ENCODE measurements at places on chromosomes 3 and 15. TPM values are rescaled to one million over a fixed set of nuclear protein-coding genes. Genes with fewer than 3 reads are reported as not detected.

The HDC gene
- total RNA-seq: 4.2 TPM

The EFCAB12 gene
- 1.2 TPM for total RNA-seq

The CCDC33 gene
- total RNA-seq: not detected

The C3orf20 gene
- total RNA-seq: 0.33 TPM

The AADACL2 gene
- not detected for total RNA-seq

GRCh38 chr3:23676093-23676492, 129.7 kb upstream of the UBE2E1 start:
- peaks cover 2% of the 10 kb centered on the region for H3K4me1 ChIP-seq
- no peaks in the 10 kb centered on the region for H3K27me3 ChIP-seq
- no peak overlapping the region for H3K27ac ChIP-seq
- H3K36me3 ChIP-seq: no peaks in the 10 kb centered on the region

GRCh38 chr15:63535689-63536088, 31.3 kb downstream of the USP3 start:
- no peaks in the 10 kb centered on the region for H3K27me3 ChIP-seq
- H3K4me1 ChIP-seq: peaks cover 17% of the 10 kb centered on the region
- no peak for DNase-seq
- no peak overlapping the region for H3K4me3 ChIP-seq
- peaks cover 37% of the 10 kb centered on the region for H3K36me3 ChIP-seq

DNA sequence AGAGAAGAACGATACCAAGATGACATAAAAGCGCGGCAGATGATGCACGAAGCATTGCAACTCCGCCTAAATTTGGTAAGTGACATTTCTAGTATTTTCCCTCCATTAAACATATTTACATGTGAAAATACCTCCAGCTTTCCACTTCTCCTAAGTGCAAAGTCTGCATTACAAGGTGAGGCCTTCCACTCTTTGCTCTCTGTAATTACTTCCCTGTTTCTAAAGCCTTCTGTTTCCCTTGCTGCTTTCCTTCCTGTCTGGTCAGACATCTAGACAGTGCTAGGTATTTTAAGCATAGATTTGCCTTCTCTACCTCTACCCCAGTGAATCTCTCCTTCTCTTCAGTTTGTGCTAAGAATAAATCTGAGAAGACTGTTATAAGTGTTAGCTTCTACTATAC, 1.9 kb downstream of the P2RY12 start:
- H3K36me3 ChIP-seq: no peaks in the 10 kb centered on the region
- no peaks in the 10 kb centered on the region for H3K4me1 ChIP-seq
- DNase-seq: no peak
- H3K4me3 ChIP-seq: no peak overlapping the region

DNA sequence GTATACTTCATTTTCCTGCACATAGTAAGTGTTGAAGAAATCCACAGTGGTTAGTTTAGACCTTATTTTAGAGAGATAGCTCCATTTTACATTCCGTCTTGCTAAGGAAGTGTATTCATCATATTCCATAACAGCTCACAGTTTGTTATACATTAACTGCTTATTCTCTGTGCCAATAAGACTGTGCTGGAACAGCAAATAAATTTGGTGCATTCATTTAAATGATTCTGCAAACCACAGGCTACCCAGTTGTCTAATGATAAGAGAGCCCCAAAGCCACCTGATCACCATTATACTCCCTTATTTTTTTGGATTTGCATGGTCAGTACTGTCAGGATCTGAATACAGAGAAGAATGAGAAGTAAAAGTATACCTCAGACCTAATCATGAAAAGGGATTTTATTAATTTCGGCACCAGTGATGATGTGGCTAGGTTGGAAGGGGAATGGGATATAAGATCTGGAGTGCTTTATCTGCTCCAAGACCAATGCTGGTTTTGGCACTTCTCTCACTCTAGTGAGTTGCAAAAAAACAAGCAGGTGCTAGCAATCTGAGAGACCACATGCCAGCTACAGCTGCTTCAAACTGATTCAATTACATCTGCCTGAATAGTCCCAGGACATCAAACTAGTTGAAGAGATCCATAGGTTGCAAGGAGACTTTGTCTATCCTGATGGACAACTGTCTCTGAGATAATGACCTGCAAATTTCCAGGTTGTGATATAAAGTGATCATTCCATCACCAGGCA, 254.8 kb downstream of the ZBTB20 start:
- DNase-seq: no peak
- H3K27me3 ChIP-seq: no peaks in the 10 kb centered on the region
- no peaks in the 10 kb centered on the region for H3K4me1 ChIP-seq
- no peak overlapping the region for H3K4me3 ChIP-seq

- no peak for DNase-seq
- no peaks in the 10 kb centered on the region for H3K4me1 ChIP-seq
- H3K4me3 ChIP-seq: no peak overlapping the region
- H3K27me3 ChIP-seq: peaks cover 5% of the 10 kb centered on the region
Measured at GRCh38 chr15:71390096-71390495, 274.8 kb downstream of the THSD4 start.

DNA sequence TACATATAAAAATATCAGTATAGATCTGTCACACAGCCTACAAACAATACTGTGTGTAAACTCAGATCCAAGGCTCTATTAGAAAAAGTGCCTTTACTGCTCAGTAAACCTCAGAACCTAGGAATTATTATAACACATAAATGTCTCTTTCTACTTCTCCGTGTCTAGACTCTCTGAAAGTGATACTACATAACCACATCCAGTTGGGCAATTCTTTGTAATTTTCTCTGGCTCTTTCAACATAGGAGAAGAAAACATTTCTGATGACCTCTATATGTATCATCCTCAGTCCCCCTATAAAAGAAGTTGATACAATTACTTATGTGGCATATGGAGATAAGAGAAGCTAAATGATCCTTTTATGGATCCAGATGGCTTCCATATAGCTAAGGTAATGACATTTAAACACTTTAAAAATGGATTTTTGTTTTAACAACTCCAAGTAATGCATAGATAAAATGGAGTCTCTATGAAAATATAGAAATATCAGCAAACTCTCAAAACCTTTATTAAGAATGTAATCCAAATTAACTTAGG, 104.5 kb downstream of the LSAMP start:
- no peaks in the 10 kb centered on the region for H3K4me1 ChIP-seq
- no peak for DNase-seq
- H3K27me3 ChIP-seq: no peaks in the 10 kb centered on the region
- H3K27ac ChIP-seq: no peak overlapping the region

GRCh38 chr3:111324645-111325044, 217.4 kb upstream of the CD96 start:
- no peak overlapping the region for H3K4me3 ChIP-seq
- peak overlapping the region; percentile 61 for H3K27ac ChIP-seq
- no peak for DNase-seq
- no peaks in the 10 kb centered on the region for H3K27me3 ChIP-seq

- DNase-seq: no peak
- H3K27me3 ChIP-seq: no peaks in the 10 kb centered on the region
- no peak overlapping the region for H3K4me3 ChIP-seq
- H3K27ac ChIP-seq: no peak overlapping the region
- H3K4me1 ChIP-seq: no peaks in the 10 kb centered on the region
Measured at GRCh38 chr3:28756056-28756455, 407.4 kb upstream of the AZI2 start.

DNA sequence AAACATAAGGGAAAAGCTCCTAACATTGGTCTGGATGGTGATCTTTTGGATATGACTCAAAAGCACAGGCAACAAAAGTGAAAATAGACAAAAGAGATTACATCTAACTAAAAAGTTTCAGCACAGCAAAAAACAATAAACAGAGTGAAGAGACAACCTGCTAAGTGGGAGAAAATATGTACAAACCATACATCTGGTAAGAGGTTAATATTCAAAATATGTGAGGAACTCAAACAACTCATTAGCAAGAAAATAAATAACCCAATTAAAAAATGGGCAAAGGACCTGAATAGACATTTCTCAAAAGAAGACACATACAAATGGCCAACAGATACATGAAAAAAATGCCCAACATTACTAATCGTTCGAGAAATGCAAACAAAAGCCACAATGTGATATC, 19.0 kb upstream of the NR1I2 start:
- H3K36me3 ChIP-seq: no peaks in the 10 kb centered on the region
- no peak overlapping the region for H3K27ac ChIP-seq
- DNase-seq: no peak

GRCh38 chr3:185164428-185165217, 11.8 kb upstream of the C3orf70 start:
- no peaks in the 10 kb centered on the region for H3K36me3 ChIP-seq
- H3K27me3 ChIP-seq: peaks cover 6% of the 10 kb centered on the region
- H3K27ac ChIP-seq: no peak overlapping the region
- no peak overlapping the region for H3K4me3 ChIP-seq
- no peaks in the 10 kb centered on the region for H3K4me1 ChIP-seq
- no peak for DNase-seq

DNA sequence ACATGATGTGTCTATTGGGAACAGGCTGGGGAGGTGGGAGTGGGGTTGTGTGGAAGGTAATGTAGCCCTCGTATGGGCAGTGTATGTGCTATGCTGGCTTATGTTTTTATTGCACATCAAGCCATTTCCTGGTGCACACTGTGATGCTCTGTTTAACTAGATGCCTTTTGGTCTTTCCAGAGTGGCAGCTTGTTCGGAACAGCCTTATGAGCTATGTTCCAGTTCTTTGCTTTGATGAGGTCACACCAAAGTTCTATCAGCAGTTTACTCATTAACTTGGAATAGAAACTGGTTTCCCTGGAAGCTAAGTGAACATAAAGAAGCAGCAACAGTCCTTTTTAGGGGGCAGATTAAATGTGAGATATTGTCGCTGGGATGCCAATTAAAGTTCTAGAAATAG, 133.9 kb downstream of the DIPK2A start:
- no peak overlapping the region for H3K27ac ChIP-seq
- H3K27me3 ChIP-seq: no peaks in the 10 kb centered on the region
- no peak overlapping the region for H3K4me3 ChIP-seq

GRCh38 chr15:39487458-39487735, 93.5 kb upstream of the THBS1 start:
- no peaks in the 10 kb centered on the region for H3K4me1 ChIP-seq
- H3K27ac ChIP-seq: no peak overlapping the region
- H3K27me3 ChIP-seq: no peaks in the 10 kb centered on the region
- no peak for DNase-seq
- no peak overlapping the region for H3K4me3 ChIP-seq

DNA sequence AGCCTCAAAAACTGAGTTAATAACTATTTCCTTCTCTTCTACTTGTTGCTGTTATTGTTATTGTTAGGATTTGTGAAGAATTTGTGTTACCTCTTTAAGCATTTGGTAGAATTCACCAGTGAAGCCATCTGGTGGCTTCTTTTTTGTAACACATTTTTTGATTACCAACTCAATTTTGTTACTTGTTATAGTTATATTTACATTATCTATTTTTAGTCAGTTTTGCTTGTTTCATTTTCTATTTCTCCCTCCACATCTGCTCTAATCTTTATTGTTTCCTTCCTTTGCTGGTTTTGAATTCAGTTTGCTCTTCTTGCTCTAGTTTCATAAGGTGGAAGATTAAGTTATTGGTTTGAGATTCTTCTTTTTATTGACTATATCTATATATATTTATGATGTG, 3.7 kb upstream of the SLC9C1 start:
- H3K4me3 ChIP-seq: no peak overlapping the region
- H3K4me1 ChIP-seq: peaks cover 3% of the 10 kb centered on the region
- no peaks in the 10 kb centered on the region for H3K36me3 ChIP-seq
- H3K27me3 ChIP-seq: no peaks in the 10 kb centered on the region
- no peak for DNase-seq

DNA sequence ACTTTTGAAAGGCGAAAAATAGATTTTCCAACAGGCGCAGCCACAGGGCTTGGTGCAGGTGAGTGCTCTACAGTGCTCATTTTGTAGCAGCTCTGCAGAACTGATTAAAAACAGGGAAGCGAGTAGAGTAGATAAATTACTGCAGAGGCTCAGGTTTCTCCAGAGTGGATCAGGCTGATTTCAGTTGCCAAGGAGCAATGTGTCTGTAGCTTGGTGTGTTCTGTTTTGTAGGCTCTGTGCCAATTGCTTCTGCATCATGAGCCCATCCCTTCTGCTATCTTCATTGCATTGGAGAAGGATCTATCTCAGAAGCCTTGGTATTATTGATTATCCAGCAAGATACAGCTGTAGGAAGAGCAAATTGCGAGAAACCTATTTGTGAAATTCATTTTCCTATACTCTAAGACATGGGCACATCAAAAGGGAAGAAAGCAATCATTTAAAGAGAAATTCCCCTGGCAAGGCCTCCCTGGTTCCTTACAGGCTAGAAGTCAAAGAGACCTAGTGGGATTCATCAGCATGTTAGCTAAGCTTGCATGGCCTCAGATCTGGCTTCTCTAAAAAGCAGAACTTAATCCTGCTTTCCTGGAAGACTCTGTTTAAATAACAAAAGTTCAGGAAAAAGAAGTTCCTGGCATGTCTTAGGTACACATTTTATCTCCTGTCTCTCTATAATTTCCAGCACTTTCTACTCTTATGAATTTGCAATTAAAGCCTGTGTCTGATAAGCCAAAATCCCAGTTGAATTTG, 432.4 kb upstream of the ATP10A start:
- no peaks in the 10 kb centered on the region for H3K36me3 ChIP-seq
- H3K27me3 ChIP-seq: no peaks in the 10 kb centered on the region
- H3K4me3 ChIP-seq: no peak overlapping the region
- H3K27ac ChIP-seq: no peak overlapping the region
- no peak for DNase-seq

GRCh38 chr3:13173186-13173585, 100.0 kb upstream of the IQSEC1 start:
- no peaks in the 10 kb centered on the region for H3K36me3 ChIP-seq
- H3K27ac ChIP-seq: no peak overlapping the region
- H3K4me3 ChIP-seq: no peak overlapping the region
- DNase-seq: no peak
- no peaks in the 10 kb centered on the region for H3K4me1 ChIP-seq

- DNase-seq: no peak
- H3K4me1 ChIP-seq: no peaks in the 10 kb centered on the region
- H3K36me3 ChIP-seq: no peaks in the 10 kb centered on the region
- no peak overlapping the region for H3K27ac ChIP-seq
Measured at GRCh38 chr3:55885721-55886120, 398.6 kb upstream of the WNT5A start.

DNA sequence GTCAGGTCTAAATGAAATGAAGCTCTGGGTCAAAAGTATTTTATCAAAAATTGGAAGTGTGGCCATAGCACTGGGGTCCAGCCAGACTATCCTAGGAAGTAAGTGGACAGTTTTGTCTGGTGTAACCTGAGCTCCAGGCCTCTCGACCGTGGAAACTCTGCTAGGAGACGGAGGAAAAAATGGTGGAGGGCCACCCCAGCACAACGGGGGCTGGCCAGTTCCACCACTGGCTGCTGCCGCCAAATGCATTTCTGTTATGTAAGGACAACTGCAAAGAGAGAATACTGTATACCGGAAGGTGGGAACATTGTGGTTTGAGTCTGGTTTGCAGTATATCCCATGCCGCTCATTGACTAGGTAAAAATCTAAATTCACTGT, 235.7 kb downstream of the GREM1 start:
- H3K27me3 ChIP-seq: no peaks in the 10 kb centered on the region
- DNase-seq: no peak
- H3K36me3 ChIP-seq: no peaks in the 10 kb centered on the region

DNA sequence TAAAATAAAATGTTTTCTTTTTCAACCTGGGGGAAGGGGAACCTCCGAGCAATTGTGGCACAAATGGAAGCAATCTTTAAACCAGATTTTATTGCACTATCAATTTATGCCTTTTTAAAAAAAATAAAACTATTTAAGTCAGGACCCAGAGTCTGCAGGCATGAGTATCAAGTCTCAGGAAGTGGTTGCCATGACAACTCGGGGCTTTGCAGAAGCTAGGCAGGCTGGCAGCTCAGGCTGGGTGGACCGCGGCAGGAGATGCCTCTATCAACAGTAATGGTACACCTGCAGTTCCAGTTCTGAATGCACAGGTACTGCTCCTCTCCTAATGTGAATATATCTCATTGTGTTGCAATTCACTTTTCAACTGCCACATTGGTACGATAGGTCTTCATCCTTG, 447.7 kb downstream of the GABRG3 start:
- H3K36me3 ChIP-seq: no peaks in the 10 kb centered on the region
- no peak overlapping the region for H3K27ac ChIP-seq
- H3K27me3 ChIP-seq: no peaks in the 10 kb centered on the region
- no peak overlapping the region for H3K4me3 ChIP-seq
- H3K4me1 ChIP-seq: no peaks in the 10 kb centered on the region

Measured in T-cell (primary cell).